Breast epithelium (tissue), 4 donors: ENCODE measurements at places on chromosomes 4 and X. TPM values are rescaled to one million over a fixed set of nuclear protein-coding genes. Genes with fewer than 3 reads are reported as not detected.

- H3K4me3 ChIP-seq, result no peak overlapping the region
- H3K36me3 ChIP-seq, result no peaks in the 10 kb centered on the region
- no peaks in the 10 kb centered on the region for H3K27me3 ChIP-seq
- no peak overlapping the region for H3K27ac ChIP-seq
- no peaks in the 10 kb centered on the region for H3K4me1 ChIP-seq
These were observed 167.7 kb downstream of the MGST2 start for GRCh38 chr4:139833151-139833910.

DNA sequence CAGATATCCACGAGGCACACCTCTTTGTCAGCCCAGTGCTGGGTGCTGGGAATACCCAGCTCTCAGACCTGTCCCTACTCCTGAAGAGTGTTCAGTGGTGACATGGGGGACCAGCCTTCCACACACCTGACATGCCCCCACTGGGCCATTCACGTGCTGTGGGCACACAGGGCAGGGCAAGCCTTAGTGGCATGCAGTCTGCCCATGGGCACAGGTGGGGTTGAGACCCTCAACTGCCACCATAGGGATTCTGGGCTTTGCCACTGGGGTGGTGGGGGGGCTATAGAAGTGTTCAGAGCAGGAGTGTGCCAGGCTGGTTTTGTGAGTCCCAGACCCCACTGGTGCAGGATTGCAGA, 16.7 kb upstream of the PSAPL1 start:
- no peaks in the 10 kb centered on the region for H3K36me3 ChIP-seq
- H3K4me1 ChIP-seq, result no peaks in the 10 kb centered on the region
- H3K4me3 ChIP-seq, result no peak overlapping the region
- no peak overlapping the region for H3K27ac ChIP-seq

DNA sequence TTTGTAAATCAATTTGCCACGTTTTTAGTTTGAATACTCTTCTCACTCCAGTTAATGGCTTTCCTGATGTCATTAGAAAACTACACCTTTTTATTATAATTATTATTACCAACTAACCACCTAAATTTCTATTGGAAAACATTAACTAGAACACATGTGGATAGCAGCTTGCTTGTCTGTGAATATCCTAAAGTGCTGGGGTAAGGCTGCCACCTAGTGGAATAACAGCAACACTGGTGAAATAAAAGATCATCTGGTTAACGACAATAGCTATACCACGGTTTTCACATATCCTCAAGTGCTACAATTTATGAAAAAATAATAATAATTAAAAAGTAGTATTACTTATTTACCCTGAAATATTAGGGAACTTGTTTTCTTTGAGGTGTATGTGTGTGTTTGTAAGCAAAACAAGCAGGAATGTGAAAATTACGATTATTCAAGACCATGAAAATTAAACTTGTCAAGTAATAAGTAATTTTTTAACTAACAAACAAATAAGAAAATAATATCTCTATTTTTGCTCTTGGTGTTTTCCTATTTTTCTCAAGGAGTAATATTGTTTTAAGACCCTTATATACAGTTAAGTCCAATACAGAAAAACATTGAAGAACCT, 130.1 kb upstream of the TECRL start:
- H3K4me3 ChIP-seq, result no peak overlapping the region
- no peak overlapping the region for H3K27ac ChIP-seq
- H3K36me3 ChIP-seq, result no peaks in the 10 kb centered on the region
- H3K4me1 ChIP-seq, result no peaks in the 10 kb centered on the region

The RNF212 gene
- 15.7 TPM for total RNA-seq

The DCX gene
- total RNA-seq, result 0.44 TPM

The H2BW2 gene
- not detected for total RNA-seq

DNA sequence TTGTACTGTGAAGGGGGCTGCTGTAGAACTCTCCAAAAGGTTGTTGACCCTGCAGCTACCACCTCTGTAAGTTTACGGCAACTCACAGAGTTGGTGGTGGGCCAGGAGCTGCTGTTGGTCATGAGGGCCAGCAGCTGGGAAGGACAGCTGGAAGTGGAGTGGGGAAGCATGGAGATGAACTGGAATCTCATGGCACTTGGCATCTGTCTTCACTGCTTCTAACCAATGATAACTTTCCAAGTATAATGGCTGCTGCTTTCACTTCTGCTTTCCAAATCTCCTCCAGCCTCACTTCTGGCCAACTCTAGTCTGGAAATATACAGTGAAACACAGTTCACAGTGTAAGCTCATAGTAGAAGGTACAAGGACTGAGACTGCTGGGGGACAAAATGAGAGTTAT, 126.5 kb upstream of the INTU start:
- no peak overlapping the region for H3K4me3 ChIP-seq
- no peaks in the 10 kb centered on the region for H3K36me3 ChIP-seq
- no peaks in the 10 kb centered on the region for H3K4me1 ChIP-seq
- no peak overlapping the region for H3K27ac ChIP-seq
- DNase-seq, result no peak

DNA sequence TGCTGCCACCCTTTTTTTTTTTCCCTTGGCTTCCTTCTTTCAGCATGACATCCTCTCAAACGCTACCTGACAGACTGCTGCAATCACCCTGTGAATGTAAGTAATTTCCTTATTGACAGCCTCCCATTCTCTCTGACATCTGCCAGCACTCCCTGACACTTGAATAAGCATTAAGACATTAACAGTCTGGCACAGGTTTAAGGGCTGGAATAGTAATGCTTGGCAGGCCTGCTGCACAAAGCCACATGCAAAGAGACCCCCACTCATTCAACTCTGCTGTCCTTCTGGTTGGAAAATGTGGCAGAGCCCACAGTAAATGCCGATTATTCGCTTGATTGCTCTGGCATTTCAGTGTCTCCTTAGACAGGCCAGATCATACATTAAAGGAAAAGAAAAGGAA, 28.1 kb upstream of the RASGEF1B start:
- H3K27ac ChIP-seq, result no peak overlapping the region
- no peaks in the 10 kb centered on the region for H3K4me1 ChIP-seq
- no peaks in the 10 kb centered on the region for H3K27me3 ChIP-seq
- H3K4me3 ChIP-seq, result no peak overlapping the region
- no peak for DNase-seq

DNA sequence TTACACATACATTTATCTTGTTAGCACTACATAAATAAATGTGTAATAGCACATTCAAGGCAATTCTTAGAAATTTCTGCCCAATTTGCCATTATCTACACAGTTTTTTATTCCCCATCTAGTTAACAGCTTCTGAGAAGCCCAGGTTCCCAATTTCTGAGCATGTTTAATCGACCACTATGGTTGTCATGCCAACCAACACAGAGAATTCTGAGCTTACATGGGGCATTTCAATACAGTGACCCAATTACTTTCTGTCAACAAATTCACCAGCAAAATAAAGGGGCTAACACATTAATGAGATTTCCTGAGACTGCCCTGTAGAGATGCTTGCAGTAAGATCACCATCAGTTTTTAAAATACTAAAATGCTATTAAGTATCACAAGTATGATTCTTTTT, 22.0 kb downstream of the GPM6A start:
- H3K27ac ChIP-seq, result no peak overlapping the region
- H3K4me1 ChIP-seq, result no peaks in the 10 kb centered on the region
- H3K4me3 ChIP-seq, result no peak overlapping the region
- no peaks in the 10 kb centered on the region for H3K27me3 ChIP-seq
- H3K36me3 ChIP-seq, result no peaks in the 10 kb centered on the region

DNA sequence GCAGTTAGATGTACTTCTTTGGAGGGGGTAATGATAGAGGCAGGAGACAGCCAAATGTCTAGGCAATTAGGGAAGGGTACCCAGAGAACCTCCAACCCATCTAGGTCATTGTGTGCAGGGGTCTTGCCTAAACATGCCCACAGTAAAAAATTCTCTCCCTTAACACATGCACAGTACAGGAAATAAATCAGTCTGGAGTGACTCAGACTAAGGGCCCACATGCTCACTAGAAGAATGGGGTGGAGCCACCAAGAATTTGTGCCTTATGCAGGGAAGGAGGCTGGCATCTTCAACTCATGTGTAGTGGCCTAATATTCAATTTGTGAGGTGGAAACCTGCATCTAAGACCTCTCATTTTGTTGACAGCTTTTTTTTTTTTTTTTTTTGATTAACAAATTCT, 945.3 kb upstream of the GRIA3 start:
- H3K27me3 ChIP-seq, result no peaks in the 10 kb centered on the region
- no peak overlapping the region for H3K27ac ChIP-seq
- H3K4me3 ChIP-seq, result no peak overlapping the region
- no peaks in the 10 kb centered on the region for H3K4me1 ChIP-seq
- no peaks in the 10 kb centered on the region for H3K36me3 ChIP-seq

GRCh38 chrX:155113097-155113496, 41.8 kb downstream of the BRCC3 start:
- H3K27ac ChIP-seq, result no peak overlapping the region
- no peak for DNase-seq
- no peaks in the 10 kb centered on the region for H3K4me1 ChIP-seq
- no peaks in the 10 kb centered on the region for H3K27me3 ChIP-seq

DNA sequence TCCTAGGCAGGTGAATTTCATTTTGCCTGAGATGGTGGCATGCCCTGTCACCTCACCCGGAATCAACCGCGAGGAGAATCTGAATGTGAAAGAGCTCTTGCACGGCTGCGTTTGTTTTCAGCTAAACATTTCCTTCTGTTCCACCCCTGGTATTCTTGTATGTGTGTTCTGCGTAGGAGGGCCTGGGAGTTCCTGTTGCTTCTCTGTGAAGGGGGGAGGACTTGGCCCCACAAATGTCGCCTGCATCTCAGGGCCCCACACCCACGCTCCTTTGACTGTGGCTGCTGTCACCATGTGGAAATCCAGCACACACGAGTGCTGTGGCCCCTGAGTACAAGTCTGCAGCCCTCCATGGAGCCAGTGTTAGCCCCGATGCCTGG, 45.8 kb upstream of the CLCN4 start:
- H3K27ac ChIP-seq, result no peak overlapping the region
- peaks cover 20% of the 10 kb centered on the region for H3K27me3 ChIP-seq
- no peaks in the 10 kb centered on the region for H3K36me3 ChIP-seq
- H3K4me1 ChIP-seq, result no peaks in the 10 kb centered on the region
- H3K4me3 ChIP-seq, result no peak overlapping the region

The SMIM14 gene
- 38.7 TPM for total RNA-seq

The RUFY3 gene
- 95.9 TPM for total RNA-seq

The MUC7 gene
- total RNA-seq, result not detected

GRCh38 chr4:23412701-23413100, 477.1 kb downstream of the PPARGC1A start:
- no peak overlapping the region for H3K27ac ChIP-seq
- H3K4me3 ChIP-seq, result no peak overlapping the region
- H3K36me3 ChIP-seq, result no peaks in the 10 kb centered on the region
- H3K4me1 ChIP-seq, result no peaks in the 10 kb centered on the region
- no peak for DNase-seq

- H3K27me3 ChIP-seq, result no peaks in the 10 kb centered on the region
- DNase-seq, result no peak
- H3K36me3 ChIP-seq, result no peaks in the 10 kb centered on the region
- H3K4me1 ChIP-seq, result no peaks in the 10 kb centered on the region
- H3K4me3 ChIP-seq, result no peak overlapping the region
These were observed 21.5 kb downstream of the SLC10A7 start for GRCh38 chr4:146500216-146500615.

DNA sequence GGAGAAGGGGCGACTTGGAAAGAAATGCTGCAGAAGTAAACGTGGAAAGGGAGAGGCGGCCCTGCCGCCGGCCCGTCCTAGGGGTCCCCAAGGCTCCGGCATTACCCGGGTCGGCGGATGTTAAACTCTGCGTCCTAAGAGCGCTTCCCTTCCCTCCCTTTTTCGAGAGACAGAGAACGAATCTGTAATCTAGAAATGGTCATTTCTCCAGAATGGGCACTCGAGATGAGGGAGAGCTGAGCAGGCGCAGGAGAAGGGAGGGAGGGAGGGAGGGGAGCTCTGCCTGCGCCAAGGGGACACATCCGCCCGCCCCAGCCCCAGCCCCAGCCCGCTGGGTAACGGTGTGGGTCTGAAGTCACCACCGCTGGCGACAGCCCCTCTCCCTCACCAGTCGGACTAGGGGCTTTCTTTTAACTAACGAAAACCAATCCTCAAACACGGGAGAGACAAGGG, 1.7 kb downstream of the HCFC1 start:
- H3K27me3 ChIP-seq, result no peaks in the 10 kb centered on the region
- peak overlapping the region; percentile 91 for H3K4me3 ChIP-seq
- peak overlapping the region; percentile 100 for H3K27ac ChIP-seq
- H3K36me3 ChIP-seq, result no peaks in the 10 kb centered on the region

DNA sequence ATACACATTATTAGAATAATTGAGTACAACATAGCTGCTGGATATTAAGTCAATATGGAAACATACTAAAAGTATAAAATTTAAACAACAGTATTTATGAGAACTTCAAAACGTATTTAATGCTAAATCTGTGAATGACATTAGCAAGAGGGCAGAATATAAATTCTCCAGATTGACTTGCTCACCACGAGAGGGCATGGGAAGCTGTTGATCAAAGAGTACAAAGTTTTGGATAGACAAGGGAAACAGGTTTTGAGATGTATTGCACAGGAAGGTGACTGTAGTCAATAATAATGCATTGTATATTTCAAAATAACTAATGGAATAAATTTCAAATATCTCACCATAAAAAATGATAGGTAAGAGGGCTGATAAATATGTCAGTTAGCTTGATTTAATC, 768.2 kb downstream of the CENPC start:
- no peak overlapping the region for H3K27ac ChIP-seq
- H3K27me3 ChIP-seq, result no peaks in the 10 kb centered on the region
- H3K4me3 ChIP-seq, result no peak overlapping the region
- no peaks in the 10 kb centered on the region for H3K36me3 ChIP-seq
- DNase-seq, result no peak
- no peaks in the 10 kb centered on the region for H3K4me1 ChIP-seq

The CPLX1 gene
- 1.2 TPM for total RNA-seq

The MAGEA11 gene
- not detected for total RNA-seq

The ZNF630 gene
- total RNA-seq, result 2.2 TPM

DNA sequence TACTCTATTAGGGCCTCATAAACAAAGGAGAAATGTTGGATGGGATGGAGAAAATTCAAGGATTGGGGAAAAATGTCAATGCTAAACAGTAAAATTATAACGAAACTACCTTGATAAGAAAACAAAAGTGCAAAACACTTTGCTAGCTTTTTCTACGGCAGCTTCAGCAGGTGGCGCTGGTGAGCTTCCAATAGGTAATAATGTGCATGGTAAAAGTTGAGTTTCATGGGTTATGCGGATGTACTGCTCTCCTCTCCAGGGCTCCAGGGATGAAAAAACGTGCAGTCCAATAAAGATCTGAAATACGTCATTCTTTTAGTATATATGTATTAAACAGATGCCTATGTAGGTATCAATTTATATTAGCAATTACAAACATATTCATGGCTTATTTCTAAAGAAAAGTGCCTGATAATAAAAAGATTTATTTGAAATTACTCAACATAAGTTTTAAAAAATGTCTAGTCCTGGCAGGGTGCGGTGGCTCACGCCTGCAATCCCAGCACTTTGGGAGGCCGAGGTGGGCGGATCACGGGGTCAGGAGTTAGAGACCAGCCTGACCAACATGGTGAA, 239.6 kb downstream of the GRXCR1 start:
- H3K4me3 ChIP-seq, result no peak overlapping the region
- no peaks in the 10 kb centered on the region for H3K27me3 ChIP-seq
- H3K27ac ChIP-seq, result no peak overlapping the region
- H3K36me3 ChIP-seq, result no peaks in the 10 kb centered on the region

- H3K4me1 ChIP-seq, result no peaks in the 10 kb centered on the region
- no peak overlapping the region for H3K27ac ChIP-seq
- H3K27me3 ChIP-seq, result no peaks in the 10 kb centered on the region
These were observed 33.2 kb upstream of the HTRA3 start for GRCh38 chr4:8236106-8236919.
